ENCODE measurements at places on chromosomes 13 and 19. TPM values are rescaled to one million over a fixed set of nuclear protein-coding genes. Genes with fewer than 3 reads are reported as not detected.

Gene PSMD8
- total RNA-seq: 301 TPM

Gene CYP2A6
- not detected for total RNA-seq

Gene ZNF224
- 14.8 TPM for total RNA-seq

Gene GRIN3B
- total RNA-seq: not detected

Gene ZNF726
- total RNA-seq: 0.44 TPM

Gene FPR3
- total RNA-seq: 3.2 TPM

Gene RGS9BP
- 4.7 TPM for total RNA-seq

Gene KLK1
- not detected for total RNA-seq

Gene PCP2
- total RNA-seq: 3.5 TPM

Gene ZNF681
- 0.89 TPM for total RNA-seq

Gene EFNA2
- total RNA-seq: not detected

Gene SYNGR4
- not detected for total RNA-seq

Gene KISS1R
- not detected for total RNA-seq

Gene LILRA1
- 0.65 TPM for total RNA-seq

Gene GGACT
- total RNA-seq: 2.5 TPM

Gene CD22
- 0.51 TPM for total RNA-seq

Gene ERCC1
- total RNA-seq: 152 TPM

Gene OR7D2
- not detected for total RNA-seq

Gene CATSPERD
- total RNA-seq: not detected

Gene MAST1
- total RNA-seq: 0.15 TPM

Gene STAP2
- 1.5 TPM for total RNA-seq
